Activated T-cell treated with anti-CD3 and anti-CD28 coated beads for 4 hours (primary cell): ENCODE measurements at places on chromosomes 12 and 14.

GRCh38 chr14:68210729-68211299, 391.2 kb downstream of the RAD51B start:
- DNase-seq, result peak; percentile 6

DNA sequence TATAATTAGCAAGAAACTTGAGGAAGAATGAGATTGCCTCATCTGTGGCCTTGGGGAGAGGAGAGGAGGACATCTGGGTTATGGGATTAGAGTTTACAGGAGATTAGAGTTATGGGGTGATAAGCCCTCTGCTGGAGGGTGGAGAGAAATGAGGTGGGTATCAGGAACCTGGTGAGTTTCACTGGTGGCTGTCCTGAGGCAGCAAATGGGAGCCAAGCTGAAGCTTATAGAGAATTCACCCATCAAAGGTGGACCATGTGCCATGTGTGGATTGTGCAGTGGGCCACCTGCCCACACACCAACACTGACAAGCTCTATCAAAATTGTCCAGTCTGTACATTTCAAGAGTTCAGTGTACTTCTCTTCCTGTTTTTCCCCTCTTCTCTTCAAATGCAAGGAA, 135.3 kb downstream of the AEBP2 start:
- no peak for DNase-seq

DNA sequence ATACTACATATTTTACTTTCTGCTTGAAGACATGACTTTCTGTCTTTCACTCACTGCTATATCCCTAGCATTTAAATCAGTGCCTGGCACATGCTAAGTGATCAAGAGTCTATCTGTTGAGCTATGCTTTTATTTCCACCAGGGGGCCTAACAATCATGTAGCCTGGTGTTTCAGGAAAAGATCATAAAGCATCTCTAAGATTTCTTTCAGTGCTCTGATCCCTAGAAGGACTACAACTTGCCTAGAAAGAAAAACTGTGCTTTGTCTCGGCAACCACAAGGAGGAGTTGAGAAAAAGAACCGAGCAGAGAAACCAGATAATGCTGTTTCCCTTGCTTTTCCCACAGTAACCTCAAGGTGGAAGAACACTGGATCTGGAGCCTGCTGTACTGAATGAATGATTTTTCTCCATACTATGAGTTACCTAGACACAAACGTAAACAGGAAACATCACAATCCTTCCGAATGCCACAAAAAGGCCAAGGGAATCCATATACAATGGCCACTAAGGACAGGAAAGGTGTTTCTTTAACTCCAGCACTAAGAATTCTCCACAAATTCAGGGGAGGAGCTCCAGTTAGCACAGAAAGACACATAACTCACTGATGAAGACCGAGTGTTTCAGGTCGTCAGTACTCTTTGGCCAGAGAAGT, 1.2 kb downstream of the CRY1 start:
- no peak for DNase-seq

DNA sequence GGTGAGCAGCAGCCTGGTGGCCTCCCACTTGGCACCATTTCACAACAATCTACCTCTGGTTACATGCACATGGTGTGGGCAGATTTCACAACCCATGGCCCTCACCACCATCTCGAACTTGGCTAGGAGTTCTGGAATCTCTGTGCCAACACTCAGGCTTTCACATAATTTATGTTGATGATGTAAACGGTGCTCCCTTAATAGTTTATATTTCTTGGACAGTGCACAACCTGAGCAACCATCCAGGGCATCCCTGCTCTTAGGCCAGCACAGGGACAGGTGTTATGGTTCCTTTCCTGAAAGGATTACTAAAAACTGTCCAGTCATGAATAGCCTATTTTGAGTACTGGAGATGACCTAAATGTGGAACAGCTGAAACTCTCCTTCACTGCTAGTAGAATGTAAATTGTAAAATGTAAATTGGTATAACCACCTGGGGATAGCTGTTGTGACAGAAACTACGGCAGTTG, 28.6 kb downstream of the ABCB9 start:
- no peak for DNase-seq
